ENCODE measurements at places on chromosomes 1 and 21.

- no peak for DNase-seq
These were observed 45.6 kb downstream of the DDX20 start for GRCh38 chr1:111801071-111801850.

GRCh38 chr1:152953761-152954160, 6.8 kb downstream of the SPRR5 start:
- no peak for DNase-seq

DNA sequence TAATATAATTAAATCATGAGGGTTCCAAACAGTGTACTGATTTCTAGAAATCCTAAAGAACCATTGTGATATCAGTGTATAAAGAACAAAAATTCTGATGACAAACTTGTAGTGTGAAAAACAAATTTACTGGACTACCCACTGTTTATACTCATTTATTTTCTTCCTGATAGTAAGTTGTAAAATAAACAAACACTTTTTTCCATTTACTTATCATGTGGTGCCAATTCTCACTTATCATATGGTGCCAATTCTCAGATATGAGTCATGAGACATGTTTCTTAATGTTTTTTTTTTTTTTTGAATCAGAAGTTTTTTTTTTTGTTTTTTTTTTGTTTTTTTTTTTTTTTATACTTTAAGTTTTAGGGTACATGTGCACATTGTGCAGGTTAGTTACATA, 137.7 kb downstream of the LEPR start:
- no peak for DNase-seq

DNA sequence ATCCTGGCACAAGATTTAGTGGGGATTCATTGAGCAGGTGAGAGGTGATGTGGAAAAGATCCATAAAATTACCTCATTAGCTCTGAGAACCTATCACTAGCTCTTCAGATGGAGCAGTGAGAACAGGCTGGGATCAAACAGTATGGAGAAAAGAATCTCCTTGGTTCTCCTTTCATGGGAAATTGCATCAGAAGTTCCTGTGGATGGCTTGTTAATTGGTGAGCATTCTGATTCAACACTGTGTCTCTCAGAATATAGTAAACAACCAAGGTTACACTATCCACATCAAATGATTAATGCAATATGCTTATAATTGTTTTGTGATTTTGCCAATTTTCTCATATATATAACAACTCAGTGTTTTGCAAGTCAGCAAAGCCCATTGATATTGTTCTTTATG, 8.3 kb upstream of the CD55 start:
- DNase-seq: no peak

- peak; percentile 51 for DNase-seq
These were observed 166.1 kb downstream of the PDE4B start for GRCh38 chr1:65958561-65959350.

DNA sequence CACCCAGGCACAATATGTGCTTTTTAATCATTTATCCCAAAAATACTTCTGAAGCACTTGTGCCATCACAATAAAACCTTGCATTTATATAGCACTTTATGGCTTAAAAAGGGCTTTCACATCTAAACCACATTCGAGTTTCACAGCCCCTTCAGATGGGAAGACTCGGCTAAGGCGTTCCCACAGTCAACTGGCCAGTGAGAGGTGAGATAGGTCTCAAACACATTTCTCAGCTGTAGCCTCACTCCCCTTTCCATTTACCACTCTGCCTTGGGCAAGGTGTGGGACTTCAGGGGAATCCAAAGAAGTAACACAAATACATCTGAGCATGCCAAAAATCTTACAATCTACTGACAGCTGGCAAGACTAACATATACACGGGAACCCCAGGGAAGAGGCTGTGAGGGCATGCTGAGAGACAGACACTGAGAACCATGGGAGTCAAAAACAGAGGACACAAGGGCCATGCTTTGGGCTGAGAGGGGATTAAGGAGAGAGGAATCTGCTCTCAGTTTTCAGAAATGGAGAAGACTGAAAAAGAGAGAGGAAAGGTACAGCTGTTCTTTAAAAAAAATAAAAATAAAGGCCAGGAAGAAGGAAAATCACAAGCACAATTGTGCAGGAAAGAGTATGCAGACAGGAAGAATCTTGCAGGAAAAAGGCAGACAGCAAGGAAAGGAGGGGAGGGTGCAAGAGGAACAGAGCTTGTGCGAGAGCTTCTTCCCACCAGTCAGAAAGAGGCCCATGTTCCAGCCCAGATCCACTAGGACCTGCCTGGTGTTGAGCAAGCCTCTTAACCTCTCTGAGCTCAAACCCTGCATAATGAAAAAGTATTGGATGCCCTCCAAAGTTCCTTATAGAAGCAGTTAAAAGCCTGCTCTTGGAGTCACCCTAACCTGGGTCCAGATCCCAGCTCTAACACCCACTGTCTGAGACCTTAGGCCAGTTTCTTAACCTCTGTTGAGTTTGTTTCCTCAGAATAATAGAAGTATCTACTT, 73.5 kb downstream of the JAK1 start:
- no peak for DNase-seq

DNA sequence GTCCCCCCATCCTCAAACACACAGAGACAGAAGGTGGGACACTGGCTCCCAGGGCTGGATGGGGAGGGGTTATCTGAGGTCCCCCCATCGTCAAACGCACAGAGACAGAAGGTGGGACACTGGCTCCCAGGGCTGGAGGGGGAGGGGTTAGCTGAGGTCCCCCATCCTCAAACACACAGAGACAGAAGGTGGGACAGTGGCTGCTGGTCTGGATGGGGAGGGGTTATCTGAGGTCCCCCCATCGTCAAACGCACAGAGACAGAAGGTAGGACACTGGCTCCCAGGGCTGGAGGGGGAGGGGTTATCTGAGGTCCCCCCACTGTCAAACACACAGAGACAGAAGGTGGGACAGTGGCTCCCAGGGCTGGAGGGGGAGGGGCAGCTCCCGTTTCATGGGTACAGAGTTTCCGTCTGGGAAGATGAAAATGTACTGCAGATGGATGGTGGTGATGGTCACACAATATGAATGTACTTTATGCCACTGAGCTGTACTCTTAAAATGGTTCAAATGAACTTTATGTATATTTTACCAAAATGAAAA, 69.2 kb downstream of the SCCPDH start:
- no peak for DNase-seq

- DNase-seq: no peak
These were observed 5.2 kb downstream of the COQ8A start for GRCh38 chr1:226945106-226945857.

DNA sequence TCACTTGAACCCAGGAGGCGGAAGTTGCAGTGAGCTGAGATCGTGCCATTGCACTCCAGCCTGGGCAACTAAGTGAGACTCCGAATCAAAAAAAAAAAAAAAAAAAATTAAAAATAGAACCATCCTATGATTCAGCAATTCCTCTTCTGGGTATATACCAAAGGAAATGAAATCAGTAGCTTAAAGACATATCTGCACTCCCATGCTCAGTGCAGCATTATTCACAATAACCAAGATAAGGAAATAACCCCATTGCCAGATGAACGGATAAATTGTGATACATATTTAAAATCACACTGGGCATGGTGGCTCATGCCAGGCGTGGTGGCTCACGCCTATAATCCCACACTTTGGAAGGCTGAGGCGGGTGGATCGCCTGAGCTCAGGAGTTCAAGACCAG, 23.8 kb downstream of the ALDH9A1 start:
- no peak for DNase-seq

DNA sequence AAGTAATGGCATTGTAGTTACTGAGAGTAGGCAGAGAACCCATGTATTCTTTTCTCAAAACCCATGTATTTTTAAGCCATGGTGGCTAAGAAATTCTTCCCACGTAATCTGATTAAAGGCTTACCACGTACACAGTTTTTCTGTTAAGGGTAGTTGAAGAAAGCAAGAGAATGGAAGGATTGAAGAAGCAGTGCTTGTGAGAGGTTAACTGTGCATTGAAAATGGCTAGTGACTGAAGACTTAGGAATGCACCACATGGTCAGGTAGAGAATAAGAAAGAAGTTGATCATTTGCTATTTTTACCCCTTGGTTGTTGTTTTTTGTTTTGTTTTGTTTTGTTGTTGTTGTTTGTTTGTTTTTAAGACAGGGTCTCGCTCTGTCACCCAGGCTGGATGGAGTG, 178.9 kb upstream of the SNX7 start:
- no peak for DNase-seq

- peak; percentile 37 for DNase-seq
These were observed 3.7 kb downstream of the TCHH start for GRCh38 chr1:152111515-152111968.

GRCh38 chr1:8016210-8016894, 9.8 kb downstream of the ERRFI1 start:
- DNase-seq: no peak

DNA sequence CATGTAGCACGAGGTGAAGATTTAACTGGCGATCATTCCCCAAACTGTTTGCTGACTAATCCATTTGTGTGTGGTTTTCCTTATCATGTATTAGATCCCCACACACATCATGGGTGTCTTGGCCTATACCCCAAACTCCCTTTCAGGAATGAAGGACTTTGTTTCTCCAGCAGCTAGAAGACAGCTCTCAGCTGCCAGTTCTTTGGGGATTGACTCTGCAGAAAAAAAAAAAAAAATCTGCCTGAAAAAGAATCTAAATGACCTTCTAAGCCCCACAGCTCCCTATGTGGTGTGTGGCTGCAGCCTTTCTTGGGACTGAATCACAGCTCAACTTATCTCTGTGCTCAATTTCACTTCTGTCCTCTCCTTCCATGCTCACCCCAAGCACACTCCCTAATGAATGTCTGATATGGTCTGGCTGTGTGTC, 256.3 kb upstream of the DUSP10 start:
- DNase-seq: no peak

DNA sequence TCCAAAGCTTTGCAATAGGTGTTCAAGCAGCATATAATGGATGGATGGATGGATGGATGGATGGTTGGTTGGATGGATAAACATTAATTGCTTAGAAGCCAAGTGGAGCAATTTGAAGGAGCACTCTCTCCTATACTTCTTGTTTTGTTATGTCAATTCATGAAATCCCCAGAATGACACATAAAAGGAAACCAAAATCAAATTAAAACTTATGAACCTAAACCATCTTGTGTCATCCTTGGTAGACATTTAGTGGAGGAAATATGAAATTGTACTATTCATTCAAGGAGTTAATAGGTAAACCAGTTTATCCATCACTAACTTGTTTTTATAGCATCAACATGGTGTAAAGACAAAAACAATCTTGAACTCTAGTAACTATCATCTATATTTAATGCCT, 122.5 kb downstream of the NR5A2 start:
- no peak for DNase-seq

DNA sequence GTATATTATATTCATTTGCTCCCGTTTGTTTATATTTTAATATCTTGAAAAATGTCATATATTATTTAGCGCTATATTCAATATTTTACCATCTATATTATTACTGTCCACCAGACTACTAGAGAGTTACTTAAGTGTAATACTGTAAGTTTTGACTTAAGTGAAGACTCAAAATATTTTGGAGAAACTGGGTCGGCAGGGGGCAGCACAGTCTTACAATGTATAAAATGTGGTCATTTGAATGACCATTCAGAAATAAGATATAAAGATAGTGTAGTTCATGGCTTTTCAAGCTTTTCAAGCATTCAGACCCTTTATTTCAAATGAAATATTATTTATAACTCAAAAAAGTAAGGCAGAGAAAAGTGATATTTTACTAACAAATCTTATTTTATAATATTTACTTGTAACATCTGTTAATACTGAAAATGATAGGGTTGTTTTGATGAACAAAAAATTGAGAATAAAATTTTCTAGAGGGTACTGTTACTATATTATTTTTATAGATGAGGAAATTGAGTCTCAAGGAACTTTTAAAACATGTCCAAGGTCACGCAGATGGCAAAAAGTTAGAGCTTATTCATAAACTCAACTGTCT, 89.0 kb upstream of the SERTAD4 start:
- DNase-seq: peak; percentile 47

DNA sequence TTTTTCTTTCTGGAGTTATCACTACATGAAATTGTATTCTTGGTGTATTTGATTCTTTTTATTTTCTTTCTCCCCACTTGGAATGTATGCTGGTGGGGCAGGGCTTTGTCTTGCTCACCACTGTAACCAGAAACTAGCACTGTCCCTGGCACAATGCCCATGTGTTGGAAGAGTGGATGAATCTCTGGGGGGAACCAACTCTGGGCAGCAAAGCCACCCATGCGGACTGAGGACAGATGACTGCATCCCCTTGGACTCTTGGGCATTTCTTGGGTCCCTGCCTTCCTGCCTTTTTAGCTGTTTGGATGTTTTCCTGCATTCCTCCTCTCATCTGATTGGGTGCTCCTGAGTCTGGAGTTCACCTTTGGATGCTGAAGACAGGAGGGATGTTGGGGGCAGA, 6.1 kb downstream of the CYP4B1 start:
- DNase-seq: no peak

DNA sequence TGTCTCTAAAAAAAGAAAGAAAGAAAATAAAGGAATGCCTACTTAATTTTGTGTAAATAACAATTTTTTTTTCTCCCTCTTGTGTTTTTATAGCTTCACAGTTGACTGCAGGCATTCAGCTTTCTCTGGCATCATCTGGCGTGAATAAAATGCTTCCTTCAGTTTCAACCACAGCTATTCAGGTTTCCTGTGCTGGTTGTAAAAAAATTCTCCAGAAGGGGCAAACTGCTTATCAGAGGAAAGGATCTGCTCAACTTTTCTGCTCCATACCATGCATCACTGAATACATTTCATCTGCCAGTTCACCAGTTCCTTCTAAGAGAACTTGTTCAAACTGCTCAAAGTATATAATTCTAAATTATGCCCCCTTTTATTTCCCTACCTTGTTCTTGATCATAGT, 18.0 kb downstream of the ZMYM1 start:
- DNase-seq: no peak

- DNase-seq: no peak
These were observed 17.2 kb downstream of the SPOCD1 start for GRCh38 chr1:31798433-31799195.

- DNase-seq: no peak
These were observed 4.4 kb upstream of the ATXN7L2 start for GRCh38 chr1:109479311-109479710.

- DNase-seq: no peak
These were observed 472.7 kb downstream of the PTPRU start for GRCh38 chr1:29708796-29709703.

DNA sequence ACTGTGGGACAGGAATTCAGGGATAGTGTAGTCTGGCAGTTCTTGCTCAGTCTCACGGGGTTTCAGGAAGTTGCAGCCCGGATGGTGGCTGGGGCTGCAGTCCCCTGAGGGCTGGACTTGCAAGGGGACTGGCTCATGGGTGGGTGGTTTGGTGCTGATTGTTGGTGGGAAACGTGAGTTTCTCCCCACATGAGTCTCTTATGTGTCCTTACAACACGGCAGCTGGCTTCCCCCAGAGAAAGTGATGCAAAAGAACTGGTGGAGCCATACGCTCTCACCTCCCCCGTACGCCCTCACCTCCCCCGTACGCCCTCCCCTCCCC, 64.9 kb downstream of the EVA1C start:
- DNase-seq: no peak

GRCh38 chr1:96598416-96599168, 123.0 kb upstream of the PTBP2 start:
- no peak for DNase-seq

- DNase-seq: no peak
These were observed 31.1 kb upstream of the LRRN2 start for GRCh38 chr1:204716660-204717059.

Data from activated CD4-positive, alpha-beta T cell treated with anti-CD3 and anti-CD28 coated beads, Interleukin-2, amount 10 ng/mL, durations not matched to agents 7 days and 5 days (primary cell).